Urothelium cell line (cell line): ENCODE measurements at places on chromosomes 3 and 15.
A peak's percentile ranks its signal among the peaks of the same experiment; 100 is the strongest.

DNA sequence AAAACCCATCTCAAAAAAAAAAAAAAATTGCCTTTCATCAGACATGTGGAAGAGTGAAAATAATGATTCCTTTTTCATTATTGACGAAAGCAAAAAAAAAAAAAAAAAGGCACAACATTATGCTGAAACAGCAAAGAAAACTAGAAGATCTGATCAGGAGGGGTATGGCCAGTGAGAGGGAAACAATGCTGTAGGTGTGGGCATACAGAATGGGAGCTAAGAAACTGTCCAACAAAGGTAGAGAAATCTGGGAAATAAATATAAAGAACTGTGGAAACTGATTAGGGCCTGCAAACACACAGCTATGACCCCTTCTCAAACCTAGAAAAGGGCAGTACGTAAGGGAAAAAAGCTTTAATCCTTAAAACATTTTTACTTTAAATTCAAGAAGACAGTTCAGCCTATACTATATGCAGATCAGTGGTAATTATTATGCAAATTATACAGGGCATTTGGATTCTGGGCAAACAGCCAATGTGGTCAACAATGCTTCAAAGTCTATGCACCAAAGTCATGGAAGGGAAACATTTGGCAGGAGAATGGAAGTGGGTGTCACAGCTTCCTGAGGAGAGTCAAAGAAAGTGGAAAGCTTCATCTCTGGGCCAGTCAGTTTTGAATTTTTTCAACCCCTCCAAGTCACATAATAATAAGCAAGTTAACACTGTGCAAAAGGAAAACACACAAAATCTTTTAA lies 68.3 kb upstream of the SLC12A8 start:
- no peak for DNase-seq

GRCh38 chr3:46942481-46943236 lies 33.9 kb downstream of the CCDC12 start:
- no peak for DNase-seq

DNA sequence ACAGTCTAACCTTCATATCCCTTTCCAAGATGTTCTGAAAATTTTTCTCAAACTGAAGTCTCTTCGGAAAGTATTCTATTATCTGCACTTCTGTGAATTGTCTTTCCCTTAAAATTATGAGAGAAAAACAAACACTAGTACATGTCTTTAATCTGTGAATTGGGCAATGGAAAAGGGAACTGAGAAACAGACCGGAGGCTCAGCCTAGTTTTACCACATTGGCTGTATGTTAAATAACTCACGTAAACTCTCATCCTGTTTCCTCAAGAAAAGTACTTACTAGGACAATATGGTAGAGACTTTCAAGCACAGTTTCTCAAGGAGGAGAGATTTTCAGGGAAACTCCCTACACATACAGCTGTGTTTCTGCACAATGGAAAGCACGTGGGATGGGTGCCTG lies 982.2 kb upstream of the SEMA6D start:
- no peak for DNase-seq

DNA sequence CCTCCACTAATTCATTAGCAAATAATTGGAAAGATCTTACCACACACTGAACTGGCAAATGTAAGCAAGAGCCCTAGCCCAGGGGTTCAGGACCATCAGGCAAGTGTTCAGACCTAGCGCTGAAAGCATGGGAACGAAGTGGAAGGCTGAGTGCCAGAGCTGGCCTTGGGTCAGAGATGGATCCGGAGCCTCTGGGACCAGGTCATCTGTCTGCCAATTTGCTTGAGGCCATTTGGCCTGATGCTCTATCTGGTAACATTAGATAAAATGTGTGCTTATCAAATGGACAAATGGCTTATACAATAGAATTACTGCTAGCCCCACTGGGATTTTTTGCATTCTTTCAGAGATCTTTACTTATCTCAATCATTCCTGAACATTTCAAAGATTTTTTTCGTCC lies 1.4 kb upstream of the TMC3 start:
- no peak for DNase-seq

DNA sequence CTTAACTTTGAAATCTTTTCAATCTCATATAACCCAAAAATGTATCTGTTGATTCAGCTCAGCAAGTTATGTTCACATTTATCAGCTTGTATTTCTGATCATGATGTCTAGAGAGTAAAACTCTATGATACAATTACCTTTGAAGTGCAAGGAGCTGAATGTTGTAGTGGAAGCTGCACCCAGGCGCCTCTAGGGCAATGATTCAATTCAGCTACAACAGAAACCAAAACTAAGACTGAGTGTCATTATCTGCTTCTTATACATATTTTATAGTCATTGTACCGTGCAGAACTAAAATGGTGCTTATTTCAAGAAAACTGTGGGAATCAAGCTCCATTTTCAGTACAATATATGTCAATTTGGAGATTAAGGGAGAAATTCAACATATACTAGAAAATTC lies 1237.5 kb downstream of the ZPLD1 start:
- DNase-seq = no peak

DNA sequence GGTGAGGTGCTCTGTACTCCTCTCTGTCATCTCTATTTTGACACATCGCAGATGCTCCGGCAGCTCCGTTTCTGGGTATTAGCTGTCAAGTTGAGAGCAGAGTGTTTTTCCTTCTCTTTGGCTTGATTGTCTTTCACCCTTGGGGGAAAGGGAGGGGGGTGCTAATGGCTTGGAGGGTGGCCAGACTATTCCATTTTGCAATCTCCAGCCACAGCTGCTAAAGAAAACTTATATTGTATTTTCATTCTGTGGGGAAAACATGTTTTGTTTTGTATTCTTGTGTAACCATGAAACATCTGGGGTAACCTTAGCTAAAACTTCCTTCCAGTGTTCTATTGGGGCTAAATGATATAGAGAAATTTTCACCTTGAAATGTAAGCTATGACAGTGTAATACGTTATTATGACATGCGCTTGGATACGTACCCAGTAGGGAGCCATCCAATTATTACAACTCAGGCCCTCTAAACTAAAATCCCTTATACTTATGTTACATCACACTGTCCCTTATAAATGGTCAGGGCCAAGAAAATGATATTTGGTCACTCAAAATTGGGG lies 14.0 kb upstream of the LARP6 start:
- DNase-seq = no peak

GRCh38 chr3:49519296-49519695 lies 35.0 kb upstream of the BSN start:
- DNase-seq = peak; percentile 32

- DNase-seq = peak; percentile 80
Measured at GRCh38 chr3:4720316-4721075, 227.3 kb downstream of the ITPR1 start.

GRCh38 chr15:33846862-33847261 lies 121.4 kb upstream of the CHRM5 start:
- no peak for DNase-seq

- no peak for DNase-seq
Measured at GRCh38 chr15:71781179-71781964, 29.0 kb upstream of the NR2E3 start.

GRCh38 chr15:35362195-35362829 lies 183.7 kb downstream of the DPH6 start:
- DNase-seq = no peak

- DNase-seq = peak; percentile 44
Measured at GRCh38 chr3:98954791-98955604, 53.5 kb upstream of the DCBLD2 start.

- DNase-seq = no peak
Measured at GRCh38 chr3:194025951-194026350, 110.0 kb upstream of the HES1 start.

GRCh38 chr15:39918688-39919385 lies 1.2 kb downstream of the GPR176 start:
- DNase-seq = no peak

GRCh38 chr3:535566-536416 lies 339.2 kb downstream of the CHL1 start:
- peak; percentile 21 for DNase-seq

GRCh38 chr15:61871926-61872522 lies 188.2 kb downstream of the VPS13C start:
- peak; percentile 15 for DNase-seq

DNA sequence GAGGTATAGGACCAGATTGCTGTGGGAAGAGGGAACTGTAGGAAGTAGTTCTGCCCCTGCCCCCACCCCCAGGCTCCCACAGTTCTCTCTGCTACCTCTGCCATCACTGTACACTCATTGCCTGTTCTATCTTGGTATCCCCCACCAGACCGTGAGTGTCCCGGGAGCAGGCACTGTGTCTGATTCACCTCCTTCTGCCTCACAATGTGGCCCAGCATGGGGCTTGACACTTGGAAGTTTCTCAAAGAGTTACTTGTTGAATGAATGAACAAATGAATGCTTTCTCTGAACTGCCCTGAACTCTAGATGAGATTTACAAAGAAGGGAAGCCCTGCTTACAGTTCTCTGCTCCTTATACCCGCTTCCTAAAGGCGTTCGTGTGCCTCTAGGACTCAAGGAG lies 27.1 kb upstream of the PIK3CB start:
- no peak for DNase-seq

DNA sequence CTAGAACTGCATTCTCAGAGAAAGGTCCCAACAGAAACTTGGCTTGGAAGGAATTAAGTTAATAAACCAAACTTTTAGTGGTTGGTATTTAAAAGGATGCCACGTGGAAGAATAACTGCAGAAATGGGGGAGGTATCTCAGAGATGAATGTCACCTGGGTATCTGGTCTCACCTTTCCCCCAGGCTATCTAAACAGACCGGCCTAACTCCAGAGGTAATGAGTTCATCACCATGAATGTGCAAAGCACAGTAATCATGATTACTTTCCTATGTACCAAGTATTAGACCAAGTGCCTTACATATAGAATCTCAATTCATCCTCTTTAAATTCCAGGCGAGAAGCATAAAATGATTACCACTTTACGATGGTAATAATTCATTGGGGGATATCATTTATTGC lies 80.8 kb downstream of the FBN1 start:
- DNase-seq = no peak

DNA sequence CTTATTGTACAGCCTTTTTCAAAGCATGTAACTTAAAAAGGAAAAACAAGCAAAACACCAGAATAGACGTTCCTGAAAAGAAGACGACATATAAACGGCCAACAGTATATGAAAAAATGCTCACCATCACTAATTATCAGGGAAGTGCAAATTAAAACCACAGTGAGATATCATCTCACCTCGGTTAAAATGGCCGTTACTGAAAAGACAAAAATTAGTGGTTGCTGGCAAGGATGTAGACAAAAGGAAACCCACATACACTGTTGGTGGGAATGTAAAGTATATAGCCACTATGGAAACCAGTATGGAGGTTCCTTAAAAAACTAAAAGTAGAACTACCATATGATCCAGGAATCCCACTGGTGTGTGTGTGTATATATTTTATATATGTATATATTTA lies 64.5 kb upstream of the MLF1 start:
- DNase-seq = no peak

GRCh38 chr3:41144631-41145030 lies 54.7 kb upstream of the CTNNB1 start:
- DNase-seq = no peak

GRCh38 chr3:73580343-73580742 lies 44.4 kb downstream of the PDZRN3 start:
- no peak for DNase-seq

DNA sequence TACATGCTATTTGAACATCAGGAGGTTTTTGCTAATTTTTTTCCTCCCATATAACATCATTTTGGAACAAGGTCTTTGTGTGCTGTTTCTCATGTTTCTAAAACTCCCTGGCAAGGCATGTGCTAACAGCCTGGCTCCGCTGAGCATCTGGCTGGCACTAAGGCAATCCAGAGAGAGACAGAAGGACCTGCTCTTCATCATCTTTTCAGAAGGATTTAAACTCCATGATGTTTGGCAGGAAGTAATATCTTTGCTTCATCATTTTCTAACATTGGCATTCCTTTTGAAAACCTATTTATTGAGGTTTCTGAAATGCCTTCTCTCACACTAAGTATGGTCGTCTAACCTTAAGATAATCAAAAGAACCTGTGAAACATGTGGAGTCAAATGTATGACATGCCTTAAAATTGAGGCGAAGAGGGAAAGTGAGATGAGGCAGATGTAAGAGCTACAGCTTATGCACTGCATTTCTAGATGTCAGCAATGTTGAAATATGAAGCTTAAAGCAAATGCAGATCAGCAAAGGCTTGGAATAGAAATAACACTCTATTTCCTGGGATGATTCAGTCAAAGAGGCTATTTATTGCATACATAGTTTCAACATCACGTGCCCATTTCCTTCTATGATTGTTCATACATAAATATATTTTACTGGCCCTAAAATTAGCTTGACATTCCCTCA lies 592.0 kb downstream of the ZNF385D start:
- no peak for DNase-seq

DNA sequence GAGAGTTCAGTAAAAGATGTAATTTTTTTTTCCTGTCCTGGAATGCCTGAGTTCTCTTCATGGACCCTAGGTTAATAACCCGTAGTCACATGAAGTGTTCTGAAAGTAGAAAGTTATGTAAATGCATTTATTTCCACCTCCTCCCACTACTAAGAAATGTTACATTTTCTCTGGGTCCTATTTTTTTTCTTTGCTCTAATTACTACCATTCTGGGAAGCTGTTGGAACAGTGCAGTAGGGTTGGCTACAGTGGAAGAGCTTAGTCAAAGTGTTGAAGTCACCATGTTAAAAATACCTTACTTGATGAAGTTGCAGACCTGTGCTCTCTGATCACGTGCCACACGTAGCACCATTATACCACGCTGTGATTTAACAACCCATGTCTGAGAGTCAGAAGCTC lies 153.8 kb upstream of the TSC22D2 start:
- no peak for DNase-seq

GRCh38 chr3:99901200-99901926 lies 83.7 kb downstream of the CMSS1 start:
- DNase-seq = peak; percentile 46

DNA sequence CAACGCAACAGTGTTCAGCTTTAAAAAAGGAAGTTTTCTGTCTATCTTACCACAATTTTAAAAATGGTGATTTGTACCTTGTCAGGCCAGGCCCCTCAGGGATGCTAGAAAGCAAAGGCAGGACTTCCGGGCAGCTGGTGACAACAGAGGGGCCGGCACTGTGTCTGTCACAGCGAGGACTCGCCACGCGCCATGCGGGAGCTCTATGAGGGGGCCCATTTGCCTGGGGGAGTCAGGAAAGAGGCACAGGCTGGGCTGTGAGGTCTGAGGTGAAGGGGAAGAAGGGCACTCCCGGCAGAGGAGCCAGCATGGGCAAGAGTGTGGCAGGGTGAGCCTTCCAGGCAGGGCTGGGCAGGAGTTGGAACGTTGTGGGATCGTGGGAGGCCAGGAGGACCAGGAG lies 7.0 kb downstream of the IQSEC1 start:
- no peak for DNase-seq

DNA sequence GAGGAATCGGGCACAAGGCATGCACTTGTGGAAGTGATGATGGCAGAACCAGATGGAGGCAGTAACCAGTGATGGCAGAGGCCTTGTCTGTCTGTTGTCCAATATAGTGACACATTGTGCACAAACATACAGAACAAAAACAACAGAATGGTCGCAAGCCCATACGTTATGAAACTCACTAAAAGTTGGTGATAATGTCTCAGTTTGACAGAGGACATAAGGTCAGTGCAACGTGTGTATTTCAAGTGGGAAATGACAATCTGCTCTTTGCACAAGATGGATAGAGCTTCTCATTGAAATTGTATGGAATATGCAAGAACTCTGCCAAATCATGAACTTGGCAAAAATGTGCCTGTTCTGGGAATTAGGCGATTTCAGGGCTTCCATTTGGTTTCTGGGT lies 169.2 kb downstream of the EPHB1 start:
- no peak for DNase-seq

GRCh38 chr15:62603742-62604141 lies 438.7 kb upstream of the C2CD4B start:
- DNase-seq = no peak

- no peak for DNase-seq
Measured at GRCh38 chr15:95610945-95611344, 719.6 kb upstream of the NR2F2 start.
